NCI-H1048 (cell line): ENCODE measurements at places on chromosomes 5 and 9.

DNA sequence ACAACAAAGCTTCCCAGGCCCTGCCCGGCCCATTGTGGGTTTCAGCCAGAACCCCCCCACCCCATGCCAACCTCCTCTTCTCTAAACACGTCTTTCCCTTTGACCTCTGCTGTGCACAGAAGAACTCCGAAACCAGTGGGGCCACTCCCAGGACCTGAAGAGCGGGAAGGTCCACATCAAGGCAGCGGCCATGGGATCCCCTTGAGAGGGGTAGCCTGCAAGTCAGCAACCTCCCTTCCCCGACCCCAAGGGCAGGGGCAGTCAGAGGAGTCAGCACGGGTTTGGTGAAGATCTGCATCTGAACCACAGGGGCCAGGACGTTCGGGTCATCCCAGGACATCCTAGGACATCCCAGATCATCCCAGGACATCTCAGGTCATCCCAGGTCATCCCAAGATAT lies 379.9 kb upstream of the IRX4 start:
- DNase-seq = no peak

- no peak for DNase-seq
These were observed 54.3 kb downstream of the PTCH1 start for GRCh38 chr9:95462249-95463147.

- DNase-seq = no peak
These were observed 28.0 kb downstream of the NLN start for GRCh38 chr5:65749956-65750355.

DNA sequence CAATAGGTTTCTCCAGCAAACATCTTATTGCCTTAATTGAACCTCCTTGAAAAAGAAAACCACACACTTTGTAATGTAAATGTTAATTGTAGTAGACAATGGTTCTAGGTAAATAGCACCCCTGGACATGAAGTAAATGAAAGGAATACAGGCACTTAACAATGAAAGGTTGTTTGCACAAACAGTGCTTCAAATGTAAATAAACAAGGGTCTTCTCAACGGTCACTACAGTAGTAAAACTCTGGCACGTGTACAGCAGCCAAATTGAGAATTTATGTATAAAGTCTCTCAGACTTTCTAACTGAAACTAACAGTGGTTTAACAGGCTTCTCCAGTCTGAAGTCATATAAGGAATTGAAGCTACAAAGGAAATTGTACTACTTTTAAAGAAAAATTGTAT lies 218.3 kb downstream of the MEF2C start:
- no peak for DNase-seq

- no peak for DNase-seq
These were observed 263.8 kb downstream of the NSG2 start for GRCh38 chr5:174309131-174309795.

DNA sequence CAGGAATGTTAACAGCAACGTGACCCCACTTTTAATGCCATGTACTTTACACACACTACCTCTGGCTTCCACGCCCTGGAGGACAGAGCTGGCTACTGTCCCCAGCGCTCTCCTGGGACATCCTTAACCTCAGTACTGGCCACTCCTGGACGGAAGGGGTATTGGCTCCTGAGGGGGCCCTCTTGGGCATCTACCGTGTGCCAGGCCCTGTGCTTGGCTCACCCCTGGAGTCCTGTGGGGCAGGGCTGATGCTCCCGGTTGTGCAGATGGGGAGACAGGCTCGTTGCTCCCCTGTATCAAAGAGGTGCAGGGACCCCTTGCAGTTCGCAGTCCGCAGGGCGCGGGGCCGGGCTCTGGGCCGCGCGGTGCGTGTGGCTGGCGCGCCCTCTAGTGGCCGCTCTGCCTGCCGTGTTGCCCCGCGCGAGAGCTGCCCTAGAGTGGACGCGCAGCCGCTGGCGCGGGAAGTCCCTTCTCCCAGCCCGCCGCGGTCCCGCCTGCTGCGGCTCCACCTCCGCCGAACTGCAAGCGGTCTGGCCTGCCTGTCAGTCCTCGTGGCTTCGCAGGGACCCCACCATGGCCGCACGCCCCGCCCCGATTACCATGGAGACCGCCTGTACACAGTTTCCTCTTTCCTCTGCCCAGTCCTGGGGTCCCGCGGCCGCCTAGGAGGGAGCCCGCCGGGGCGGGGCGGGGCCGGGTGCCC lies at the start of gene WDR38:
Gene WDR38 (plus strand): TSS at position 632 of the 703 bp plus-strand sequence. CDS start 72 bp downstream, outside the sequence.
- DNase-seq = peak; percentile 23

- no peak for DNase-seq
These were observed 11.0 kb downstream of the NCS1 start for GRCh38 chr9:130183133-130183762.

DNA sequence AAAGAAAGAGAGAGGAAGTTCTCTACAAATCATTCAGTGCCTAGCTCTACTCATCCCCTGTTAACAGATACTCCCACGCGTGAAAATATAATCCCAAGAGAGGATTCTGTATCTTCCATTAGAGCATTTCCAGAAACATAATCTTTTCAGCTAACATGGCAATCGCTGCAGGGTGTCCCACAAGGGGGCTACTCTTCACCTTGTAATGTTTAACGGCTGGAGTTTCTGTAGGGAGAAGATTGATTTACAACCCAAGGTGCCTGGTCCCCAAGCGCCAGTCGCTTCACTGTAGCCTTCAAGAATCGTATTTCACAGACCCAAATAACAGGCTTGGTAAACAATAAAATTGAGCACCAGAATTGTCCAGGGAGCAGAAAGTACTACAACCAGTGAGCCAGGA lies 318.7 kb downstream of the TLE1 start:
- DNase-seq = no peak

DNA sequence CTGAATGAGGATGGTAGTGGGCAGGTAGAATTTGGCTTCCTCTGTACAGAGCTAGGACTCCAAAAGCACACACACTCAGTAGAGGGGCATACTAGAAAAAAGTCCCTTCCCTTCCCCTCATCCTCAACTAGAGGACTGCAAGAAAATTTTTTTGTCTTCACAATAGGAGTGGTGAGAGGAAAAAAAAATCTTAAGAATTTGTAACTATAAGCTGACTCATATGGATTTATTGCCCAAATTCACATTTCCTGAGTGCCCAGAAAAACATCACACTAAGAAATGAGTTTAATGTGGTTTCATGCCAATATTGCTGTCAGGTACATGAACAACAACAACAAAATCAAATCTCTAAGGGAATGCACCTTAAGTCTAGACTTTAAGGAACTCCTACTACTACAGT lies 43.7 kb downstream of the RANBP6 start:
- no peak for DNase-seq

GRCh38 chr5:141245250-141245717 lies at the start of gene PCDHB15:
Gene PCDHB15 (plus strand): TSS chr5:141245395. CDS start chr5:141245579, 184 bp downstream.
- no peak for DNase-seq

GRCh38 chr9:128677794-128678193 lies 11.2 kb upstream of the SET start:
- no peak for DNase-seq

GRCh38 chr5:145245354-145245753 lies 589.8 kb downstream of the PRELID2 start:
- DNase-seq = no peak

DNA sequence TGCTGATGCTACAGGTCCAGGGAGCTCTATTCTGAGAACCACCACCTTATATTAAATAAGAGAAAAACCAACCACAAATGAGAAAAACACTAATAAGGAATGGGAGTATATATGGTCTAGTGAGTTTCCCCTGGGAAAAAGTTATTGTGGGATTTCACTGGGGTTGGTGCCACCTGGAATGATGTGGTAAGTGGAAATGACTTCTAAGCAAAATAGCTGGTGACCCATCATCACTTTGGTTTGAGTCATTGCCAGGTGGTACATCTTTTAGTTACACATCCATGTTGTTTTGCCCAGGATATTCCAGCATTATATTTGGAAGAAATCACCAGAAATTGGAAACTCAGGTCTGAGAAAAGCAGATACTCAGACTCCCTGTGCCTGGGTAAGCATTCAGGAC lies 437.3 kb downstream of the DTWD2 start:
- no peak for DNase-seq

GRCh38 chr5:37839407-37840052 lies at the start of gene GDNF:
Gene GDNF (minus strand): TSS chr5:37840041. CDS start chr5:37834796, 5,245 bp downstream.
- DNase-seq = no peak

GRCh38 chr9:20593105-20593504 lies 29.2 kb downstream of the MLLT3 start:
- DNase-seq = no peak

DNA sequence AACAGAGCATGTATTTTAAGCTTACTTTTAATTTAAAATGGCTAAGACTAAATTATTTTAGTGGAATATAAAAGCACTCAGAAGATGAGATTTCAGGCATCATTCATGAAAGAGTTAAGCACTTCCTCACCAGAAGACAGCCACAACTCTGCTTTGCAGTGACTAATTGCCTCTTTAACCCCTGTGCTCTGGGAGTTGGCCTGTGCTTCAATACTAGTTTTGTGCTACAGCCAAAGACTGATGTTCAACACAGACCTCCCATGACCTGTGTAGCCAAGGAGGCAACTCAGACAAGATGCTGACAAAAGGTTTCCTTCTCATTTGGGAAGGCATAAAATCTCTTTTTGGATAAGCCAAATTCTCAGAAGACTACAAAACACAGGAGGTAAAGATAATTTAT lies 353.5 kb downstream of the FBXL17 start:
- DNase-seq = no peak

- no peak for DNase-seq
These were observed 183.1 kb downstream of the NMUR2 start for GRCh38 chr5:152221721-152222629.

GRCh38 chr5:39138892-39139291 lies 64.7 kb upstream of the RICTOR start:
- no peak for DNase-seq

- no peak for DNase-seq
These were observed 9.1 kb downstream of the CHMP5 start for GRCh38 chr9:33273972-33274328.

DNA sequence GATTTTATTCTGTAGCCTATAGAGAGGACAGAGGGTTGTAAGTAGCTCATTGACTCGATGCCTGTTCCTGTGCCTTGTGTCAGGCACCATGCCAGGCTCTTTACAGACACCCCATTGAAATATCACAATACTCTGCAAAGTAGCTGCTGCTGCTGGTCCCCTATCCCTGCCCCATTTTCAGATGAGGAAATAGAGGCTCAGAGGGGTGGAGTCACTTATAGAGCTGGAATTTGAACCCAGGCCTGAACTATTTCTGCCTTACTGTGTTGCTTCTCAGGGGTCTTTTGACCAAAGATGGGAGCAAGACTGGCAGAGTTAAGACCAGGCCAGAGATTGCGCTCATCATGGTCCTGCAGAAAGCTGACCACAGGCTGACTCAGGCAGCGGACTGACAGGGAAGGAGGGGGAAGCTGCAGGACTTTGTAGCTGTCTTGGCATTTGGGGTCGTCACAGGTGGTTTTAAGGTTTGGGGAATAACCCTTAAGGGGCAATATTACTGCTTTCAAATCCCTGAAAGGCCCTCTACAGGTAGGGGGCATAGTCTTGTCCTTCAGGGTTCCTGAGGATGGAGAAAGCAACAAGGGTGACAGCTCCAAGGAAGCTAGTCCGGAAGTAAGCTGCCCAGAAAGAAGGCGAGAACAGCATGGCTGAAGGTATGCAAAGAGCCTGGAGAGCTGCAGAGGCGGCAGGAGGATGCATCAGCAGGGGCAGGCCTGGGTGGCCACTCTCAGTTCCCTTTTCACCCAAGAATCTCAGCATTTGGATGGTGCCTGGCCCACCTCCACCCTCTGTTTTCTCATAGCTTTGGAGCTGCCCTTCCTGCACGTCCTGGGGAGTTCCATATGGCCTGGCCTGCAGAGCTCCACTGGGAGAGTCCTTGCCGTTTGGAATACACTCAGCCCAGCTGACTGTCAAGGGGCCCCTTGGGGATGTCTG lies 18.3 kb upstream of the NDST1 start:
- no peak for DNase-seq

DNA sequence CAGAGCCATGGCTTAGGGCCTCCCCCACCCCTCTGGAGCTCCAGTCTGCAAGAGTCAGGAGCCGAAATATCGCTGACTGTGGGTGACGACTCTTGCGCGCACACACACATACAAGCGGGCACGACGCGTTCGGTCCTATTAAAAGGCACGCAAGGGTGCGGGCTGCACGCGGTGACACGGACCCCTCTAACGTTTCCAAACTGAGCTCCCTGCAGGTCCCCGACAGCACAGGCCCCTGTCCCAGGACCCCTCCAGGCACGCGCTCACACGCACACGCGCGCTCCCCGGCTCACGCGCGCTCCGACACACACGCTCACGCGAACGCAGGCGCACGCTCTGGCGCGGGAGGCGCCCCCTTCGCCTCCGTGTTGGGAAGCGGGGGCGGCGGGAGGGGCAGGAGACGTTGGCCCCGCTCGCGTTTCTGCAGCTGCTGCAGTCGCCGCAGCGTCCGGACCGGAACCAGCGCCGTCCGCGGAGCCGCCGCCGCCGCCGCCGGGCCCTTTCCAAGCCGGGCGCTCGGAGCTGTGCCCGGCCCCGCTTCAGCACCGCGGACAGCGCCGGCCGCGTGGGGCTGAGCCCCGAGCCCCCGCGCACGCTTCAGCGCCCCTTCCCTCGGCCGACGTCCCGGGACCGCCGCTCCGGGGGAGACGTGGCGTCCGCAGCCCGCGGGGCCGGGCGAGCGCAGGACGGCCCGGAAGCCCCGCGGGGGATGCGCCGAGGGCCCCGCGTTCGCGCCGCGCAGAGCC lies at the start of gene GRIN1:
Gene GRIN1 (plus strand): TSS at position 433 of the 746 bp plus-strand sequence. CDS start 333 bp downstream, outside the sequence.
- no peak for DNase-seq

GRCh38 chr9:78235256-78235761 lies 566 bp upstream of the CEP78 start:
- no peak for DNase-seq

DNA sequence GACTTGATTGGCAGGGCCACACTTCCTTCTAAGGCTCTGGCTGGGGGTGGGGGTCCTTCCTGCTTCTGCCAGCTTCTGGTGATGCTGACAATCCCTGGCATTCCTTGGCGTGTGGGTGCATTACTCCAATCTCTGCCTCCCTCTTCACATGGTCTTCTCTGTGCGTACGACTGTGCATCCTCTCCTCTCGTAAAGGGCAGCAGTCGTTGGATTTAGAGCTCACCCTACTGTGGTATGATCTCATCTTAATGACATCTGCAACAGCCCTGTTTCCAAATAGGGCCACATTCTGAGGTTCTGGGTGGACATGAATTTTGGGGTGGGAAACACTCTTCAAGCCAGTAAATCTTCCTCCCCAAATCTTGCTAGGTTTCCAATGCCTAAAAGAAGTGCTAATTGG lies 36.8 kb downstream of the ROPN1L start:
- no peak for DNase-seq

DNA sequence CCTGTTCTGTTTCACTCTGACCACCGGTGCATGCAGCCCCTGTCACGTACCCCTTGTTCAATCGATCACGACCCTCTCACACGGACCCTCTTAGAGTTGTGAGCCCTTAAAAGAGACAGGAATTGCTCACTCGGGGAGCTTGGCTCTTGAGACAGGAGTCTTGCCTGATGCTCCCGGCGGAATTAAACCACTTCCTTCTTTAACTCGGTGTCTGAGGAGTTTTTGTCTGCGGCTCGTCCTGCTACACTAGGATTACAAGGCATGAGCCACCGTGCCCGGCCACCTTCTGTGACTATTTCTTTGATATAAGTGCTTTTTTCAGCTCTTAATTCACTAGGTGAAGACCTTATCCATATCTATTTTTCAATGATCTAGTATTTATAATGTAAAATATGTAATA lies 167.5 kb downstream of the TTC39B start:
- DNase-seq = no peak

GRCh38 chr5:107753427-107753826 lies 82.7 kb upstream of the EFNA5 start:
- DNase-seq = no peak

- peak; percentile 70 for DNase-seq
These were observed 77.0 kb downstream of the VCAN start for GRCh38 chr5:83548581-83548980.
